NCI-H1694 treated with DMSO at 0.1 percent for 48 hours (cell line): ENCODE measurements at places on chromosomes 1 and 21.

DNA sequence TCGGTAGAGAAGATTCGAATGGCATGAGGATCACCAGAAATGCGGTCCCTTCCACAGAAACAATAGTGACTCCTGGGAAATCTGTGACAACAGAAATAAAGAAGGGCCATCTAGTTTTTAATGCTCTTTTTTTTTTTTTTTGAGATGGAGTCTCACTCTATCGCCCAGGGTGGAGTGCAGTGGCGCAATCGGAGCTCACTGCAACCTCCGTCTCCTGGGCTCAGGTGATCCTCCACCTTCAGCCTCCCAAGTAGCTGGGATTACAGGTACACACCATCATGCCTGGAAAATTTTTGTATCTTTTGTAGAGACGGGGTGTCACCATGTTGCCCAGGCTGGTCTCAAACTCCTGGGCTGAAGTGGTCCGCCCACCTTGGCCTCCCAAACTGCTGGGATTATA lies 43.9 kb downstream of the L1TD1 start:
- DNase-seq: no peak

GRCh38 chr1:56309065-56309464 lies 270.3 kb downstream of the PLPP3 start:
- no peak for DNase-seq

GRCh38 chr1:29458737-29459619 lies 222.7 kb downstream of the PTPRU start:
- DNase-seq: no peak

GRCh38 chr1:174230399-174230798 lies 71.1 kb downstream of the RABGAP1L start:
- DNase-seq: no peak

- no peak for DNase-seq
Measured at GRCh38 chr1:14726606-14727005, 128.1 kb downstream of the KAZN start.

GRCh38 chr1:184433956-184434502 lies 47.2 kb downstream of the C1orf21 start:
- DNase-seq: no peak

DNA sequence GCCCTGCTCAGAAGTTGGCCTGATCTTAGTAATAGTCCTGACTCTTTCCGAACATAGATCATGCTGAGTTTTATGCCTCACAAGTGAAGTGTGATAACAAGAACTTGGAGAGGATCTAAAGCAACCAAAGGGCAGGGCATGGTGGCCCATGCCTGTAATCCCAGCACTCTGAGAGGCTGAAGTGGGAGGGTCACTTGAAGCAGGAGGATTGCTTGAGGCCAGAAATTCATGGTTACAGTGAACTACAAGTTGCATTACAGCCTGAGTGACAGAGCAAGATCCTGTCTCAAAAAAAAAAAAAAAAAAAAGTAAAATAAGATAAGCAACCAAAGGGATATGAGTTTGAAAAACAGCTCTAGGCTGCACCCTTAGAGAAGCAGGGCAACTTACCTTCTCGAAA lies 18.5 kb upstream of the BCL9 start:
- DNase-seq: no peak

DNA sequence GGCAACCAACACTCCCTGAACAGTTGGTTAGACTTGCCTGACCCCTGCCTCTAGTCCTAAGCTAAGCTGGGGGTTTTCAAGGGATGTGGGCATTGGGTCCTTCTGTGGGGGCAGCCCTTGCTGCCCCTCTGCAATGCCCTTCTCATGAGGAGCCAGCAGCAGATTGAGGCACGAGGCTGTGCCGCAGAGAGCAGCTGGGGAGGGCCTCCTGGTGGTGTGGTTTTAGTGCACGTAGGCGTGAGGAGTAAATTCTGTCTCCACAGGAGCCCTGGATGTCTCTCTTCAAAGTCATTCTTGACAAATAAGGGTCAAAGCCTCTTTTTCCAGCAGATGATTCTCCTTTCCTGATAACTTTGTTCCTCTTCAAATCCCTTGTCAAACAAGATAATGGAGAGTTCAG lies 31.8 kb upstream of the KLHDC7A start:
- DNase-seq: no peak

GRCh38 chr1:9058465-9058864 lies 11.0 kb downstream of the SLC2A5 start:
- no peak for DNase-seq

DNA sequence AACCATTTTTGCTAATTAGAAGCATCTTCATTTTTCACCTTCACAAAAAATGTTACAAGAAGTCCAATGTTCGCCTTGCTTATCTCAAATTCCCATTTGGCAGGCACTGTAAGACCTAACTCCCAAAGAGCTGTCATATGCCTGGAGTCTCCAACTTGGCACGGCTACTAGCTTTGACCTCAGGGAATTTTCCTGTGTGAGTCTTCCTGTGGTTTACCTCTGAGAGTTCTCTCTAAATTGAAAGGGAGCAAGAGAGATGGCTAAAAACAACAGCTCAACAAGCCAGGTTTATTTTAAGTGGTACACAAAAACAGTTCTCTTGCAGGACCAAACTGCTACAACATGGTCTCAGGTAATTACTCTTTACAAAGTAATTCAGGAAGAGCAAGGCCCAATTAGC lies 756.0 kb upstream of the ADGRL2 start:
- DNase-seq: no peak

GRCh38 chr1:38293567-38293966 lies 247.0 kb upstream of the POU3F1 start:
- no peak for DNase-seq

DNA sequence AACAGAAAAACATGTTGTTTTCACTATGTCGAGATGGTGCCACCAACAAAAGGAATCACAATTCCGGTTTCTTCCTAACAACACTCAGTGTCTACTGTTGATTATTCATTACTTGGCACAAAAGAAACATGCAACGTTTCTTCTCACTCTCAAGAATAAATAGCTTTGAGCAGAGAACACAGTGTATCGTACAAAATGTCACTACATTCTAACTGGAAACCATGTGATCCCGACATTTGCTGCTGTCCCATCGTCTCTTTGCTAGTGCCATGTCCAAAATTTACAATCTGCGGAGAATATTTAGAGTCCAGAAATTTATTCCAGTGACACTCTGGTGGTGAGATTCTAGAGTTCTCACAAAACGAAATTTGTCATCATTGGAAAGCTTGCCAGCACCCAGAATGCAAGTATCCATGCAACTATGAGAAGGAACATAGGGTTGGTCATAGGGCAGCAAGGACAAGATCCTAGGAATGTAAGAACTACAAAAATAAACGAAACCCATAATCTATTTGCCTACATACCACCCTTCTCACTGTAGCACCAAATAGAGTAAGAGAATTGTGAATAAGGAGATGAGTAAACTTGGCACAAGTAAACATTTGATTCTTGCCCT lies 505.1 kb downstream of the LTN1 start:
- DNase-seq: no peak

DNA sequence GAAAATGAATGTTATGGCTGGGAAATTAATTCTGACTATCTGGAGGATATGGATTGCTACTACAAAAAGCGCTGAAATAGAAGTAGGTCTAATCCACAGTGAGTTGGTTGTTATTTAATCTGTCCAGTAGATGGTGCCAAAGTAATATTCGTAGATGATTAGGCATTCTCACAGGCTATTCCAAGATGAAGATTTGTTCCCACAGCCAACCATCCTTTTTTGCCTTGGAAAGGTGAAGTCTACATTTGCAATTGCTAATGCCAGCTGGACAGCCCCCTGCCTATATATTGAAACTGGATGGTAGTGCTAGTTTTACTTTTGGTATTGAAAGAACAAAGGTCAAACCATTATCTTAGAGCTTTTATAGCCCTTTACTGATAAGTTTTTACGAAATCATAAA lies 43.8 kb downstream of the RBM11 start:
- peak; percentile 87 for DNase-seq

DNA sequence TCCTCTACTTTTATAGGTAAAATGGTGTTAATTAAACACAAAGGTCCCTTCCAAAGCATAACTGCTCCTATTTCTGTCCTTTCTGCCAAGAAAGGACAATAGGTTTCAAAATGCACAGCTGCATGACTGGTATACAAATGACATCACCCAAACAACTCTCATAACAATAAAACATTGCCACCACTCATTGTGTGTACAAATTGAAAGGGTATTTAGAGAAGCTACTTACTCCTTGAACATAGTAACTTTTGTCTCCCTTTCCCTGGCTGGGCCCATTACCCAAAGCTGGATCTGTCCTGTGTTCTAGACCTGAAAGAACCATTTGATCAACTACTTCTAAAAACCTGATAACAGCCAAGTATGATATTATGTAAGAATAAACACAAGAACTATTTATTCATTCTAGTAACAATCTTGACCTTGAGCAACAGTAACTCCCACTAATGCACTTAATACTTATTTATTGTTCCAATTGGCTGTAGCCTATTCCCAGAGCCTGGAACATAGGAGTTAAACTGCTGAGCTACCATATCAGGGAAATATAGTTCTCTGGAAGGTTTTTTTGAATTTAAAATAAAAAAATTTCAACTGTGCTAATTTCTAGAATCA lies 38.2 kb downstream of the TTLL7 start:
- no peak for DNase-seq

GRCh38 chr1:96538883-96539282 lies 182.7 kb upstream of the PTBP2 start:
- peak; percentile 80 for DNase-seq

- no peak for DNase-seq
Measured at GRCh38 chr1:40394491-40395172, 21.1 kb downstream of the SMAP2 start.

DNA sequence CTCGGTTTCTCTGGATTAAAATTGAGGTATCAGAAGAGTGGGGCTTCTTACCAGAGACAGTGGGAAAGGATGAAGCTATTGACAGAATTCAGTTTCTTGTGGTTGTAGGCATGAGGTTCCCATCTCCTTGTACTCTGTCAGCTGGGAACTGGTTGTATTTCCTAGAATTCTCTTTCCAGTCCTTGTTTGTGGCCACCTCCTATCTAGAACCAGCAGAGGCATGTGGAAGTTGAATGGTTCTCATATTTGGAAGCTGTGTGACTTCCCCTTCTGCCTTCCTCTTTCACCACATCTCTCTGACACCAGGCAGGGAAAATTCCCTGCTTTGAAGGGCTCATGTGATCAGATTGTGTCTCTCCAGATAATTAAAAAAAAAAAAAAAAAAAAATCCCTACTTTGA lies 457.7 kb upstream of the ADAMTS5 start:
- no peak for DNase-seq

- DNase-seq: no peak
Measured at GRCh38 chr1:100589667-100590066, 51.7 kb downstream of the GPR88 start.

- DNase-seq: no peak
Measured at GRCh38 chr21:36735724-36736320, 36.9 kb downstream of the SIM2 start.

DNA sequence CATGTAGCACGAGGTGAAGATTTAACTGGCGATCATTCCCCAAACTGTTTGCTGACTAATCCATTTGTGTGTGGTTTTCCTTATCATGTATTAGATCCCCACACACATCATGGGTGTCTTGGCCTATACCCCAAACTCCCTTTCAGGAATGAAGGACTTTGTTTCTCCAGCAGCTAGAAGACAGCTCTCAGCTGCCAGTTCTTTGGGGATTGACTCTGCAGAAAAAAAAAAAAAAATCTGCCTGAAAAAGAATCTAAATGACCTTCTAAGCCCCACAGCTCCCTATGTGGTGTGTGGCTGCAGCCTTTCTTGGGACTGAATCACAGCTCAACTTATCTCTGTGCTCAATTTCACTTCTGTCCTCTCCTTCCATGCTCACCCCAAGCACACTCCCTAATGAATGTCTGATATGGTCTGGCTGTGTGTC lies 256.3 kb upstream of the DUSP10 start:
- no peak for DNase-seq

GRCh38 chr1:167668108-167668507 lies 38.1 kb downstream of the RCSD1 start:
- no peak for DNase-seq

- no peak for DNase-seq
Measured at GRCh38 chr1:170354690-170355089, 177.3 kb upstream of the GORAB start.

DNA sequence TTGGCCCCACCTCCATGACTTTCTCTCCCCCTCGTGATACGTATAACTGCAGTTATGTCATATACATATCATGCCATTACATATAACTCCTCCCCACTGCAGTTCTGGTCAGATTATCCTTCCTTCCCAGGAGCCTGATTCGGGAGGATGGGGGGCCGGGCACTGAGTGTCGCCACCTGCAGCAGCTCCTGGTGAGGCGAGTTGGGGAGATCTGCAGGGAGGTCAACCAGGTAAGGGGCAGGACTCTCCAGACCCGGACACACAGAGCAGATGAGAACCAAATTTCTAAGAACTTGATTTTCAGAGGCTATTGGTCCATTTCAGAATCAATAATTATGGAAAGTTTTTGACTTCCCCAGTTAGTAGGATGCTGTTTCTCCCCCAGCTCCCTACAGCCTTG lies 19.5 kb downstream of the HYI start:
- DNase-seq: no peak

DNA sequence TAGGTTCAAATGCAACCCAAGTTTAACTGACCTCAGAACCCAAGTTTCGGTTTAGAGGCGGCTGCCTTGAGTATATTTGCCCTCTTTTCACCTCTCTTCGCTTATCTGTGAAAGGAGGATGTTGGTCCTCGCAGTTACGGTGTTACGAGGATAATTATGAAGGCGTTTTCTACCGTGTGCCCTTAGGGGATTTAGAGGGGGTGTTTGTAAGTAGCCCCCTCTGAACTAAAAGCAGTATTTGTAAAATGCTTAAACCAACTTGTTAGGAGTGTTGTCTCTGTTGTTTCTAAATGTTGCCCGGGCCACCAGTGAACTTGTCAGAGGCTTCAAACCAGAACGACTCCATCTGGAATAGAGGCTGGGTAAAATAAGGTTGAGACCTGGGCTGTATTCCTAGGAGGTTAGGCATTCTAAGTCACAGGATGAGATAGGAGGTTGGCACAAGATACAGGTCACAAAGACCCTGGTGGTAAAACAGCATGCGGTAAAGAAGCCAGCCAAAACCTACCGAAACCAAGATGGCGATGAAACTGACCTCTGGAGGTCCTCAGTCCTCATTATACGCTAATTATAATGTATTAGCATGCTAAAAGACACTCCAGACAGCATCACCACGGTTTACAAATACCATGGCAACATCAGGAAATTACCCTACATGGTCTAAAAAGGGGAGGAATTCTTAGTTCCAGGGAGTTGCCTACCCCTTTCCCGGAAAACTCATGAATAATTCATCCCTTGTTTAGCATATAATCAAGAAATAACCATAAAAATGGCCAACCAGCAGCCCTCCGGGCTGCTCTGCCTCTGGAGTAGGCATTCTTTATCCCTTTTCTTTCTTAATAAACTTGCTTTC lies 1.0 kb upstream of the PSRC1 start:
- peak; percentile 44 for DNase-seq

- no peak for DNase-seq
Measured at GRCh38 chr1:212536586-212536985, 72.0 kb upstream of the ATF3 start.

DNA sequence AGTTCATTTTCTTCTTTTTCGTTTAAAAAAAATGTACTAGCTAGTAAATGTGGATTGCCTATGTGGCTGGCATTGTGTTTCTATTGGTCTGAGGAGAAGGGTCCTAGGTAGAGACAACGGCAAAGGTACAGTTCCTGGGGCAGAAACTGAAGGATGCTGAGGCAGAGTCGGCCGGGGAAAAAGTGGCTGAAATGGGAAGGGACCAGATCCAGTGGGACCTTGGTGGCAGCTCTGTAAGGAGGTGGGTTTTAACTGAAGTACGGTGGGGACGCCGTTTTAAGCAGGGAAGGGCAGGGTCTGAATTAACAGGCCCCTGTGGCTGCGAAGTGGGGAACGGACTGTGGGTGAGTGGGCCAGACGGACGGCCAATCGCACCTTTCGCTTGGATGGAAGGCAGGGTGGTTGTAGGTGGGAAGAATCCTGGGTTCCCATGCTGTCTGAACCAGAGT lies 420 bp upstream of the VPS13D start:
- no peak for DNase-seq
